ENCODE measurements at places on chromosomes 16 and 17. TPM values are rescaled to one million over a fixed set of nuclear protein-coding genes. Genes with fewer than 3 reads are reported as not detected.

- H3K4me1 ChIP-seq: peaks cover 19% of the 10 kb centered on the region
- H3K27me3 ChIP-seq: no peaks in the 10 kb centered on the region
- no peak overlapping the region for H3K4me3 ChIP-seq
- DNase-seq: no peak
- H3K27ac ChIP-seq: no peak overlapping the region
Observed at GRCh38 chr16:87948119-87948545, 3.1 kb upstream of the BANP start.

DNA sequence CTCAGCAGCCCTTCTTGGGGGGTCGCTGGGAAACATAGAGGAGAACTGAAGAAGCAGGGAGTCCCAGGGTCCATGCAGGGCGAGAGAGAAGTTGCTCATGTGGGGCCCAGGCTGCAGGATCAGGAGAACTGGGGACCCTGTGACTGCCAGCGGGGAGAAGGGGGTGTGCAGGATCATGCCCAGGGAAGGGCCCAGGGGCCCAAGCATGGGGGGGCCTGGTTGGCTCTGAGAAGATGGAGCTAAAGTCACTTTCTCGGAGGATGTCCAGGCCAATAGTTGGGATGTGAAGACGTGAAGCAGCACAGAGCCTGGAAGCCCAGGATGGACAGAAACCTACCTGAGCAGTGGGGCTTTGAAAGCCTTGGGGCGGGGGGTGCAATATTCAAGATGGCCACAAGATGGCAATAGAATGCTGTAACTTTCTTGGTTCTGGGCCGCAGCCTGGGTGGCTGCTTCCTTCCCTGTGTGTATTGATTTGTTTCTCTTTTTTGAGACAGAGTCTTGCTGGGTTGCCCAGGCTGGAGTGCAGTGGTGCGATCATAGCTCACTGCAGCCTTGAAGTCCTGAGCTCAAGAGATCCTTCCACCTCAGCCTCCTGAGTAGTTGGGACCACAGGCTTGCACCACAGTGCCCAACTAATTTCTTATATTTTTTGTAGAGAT, 3.4 kb downstream of the STH start:
- H3K27me3 ChIP-seq: no peaks in the 10 kb centered on the region
- no peaks in the 10 kb centered on the region for H3K36me3 ChIP-seq
- H3K4me3 ChIP-seq: no peak overlapping the region
- peaks cover 12% of the 10 kb centered on the region for H3K4me1 ChIP-seq
- no peak overlapping the region for H3K27ac ChIP-seq

- no peak overlapping the region for H3K27ac ChIP-seq
- H3K27me3 ChIP-seq: no peaks in the 10 kb centered on the region
- DNase-seq: no peak
- H3K36me3 ChIP-seq: no peaks in the 10 kb centered on the region
- H3K4me3 ChIP-seq: no peak overlapping the region
Observed at GRCh38 chr16:85607796-85608514, 5.2 kb upstream of the GSE1 start.

- H3K36me3 ChIP-seq: peaks cover 66% of the 10 kb centered on the region
- DNase-seq: no peak
- no peaks in the 10 kb centered on the region for H3K27me3 ChIP-seq
- no peak overlapping the region for H3K27ac ChIP-seq
Observed at GRCh38 chr17:62032480-62032879, 32.6 kb downstream of the MED13 start.

DNA sequence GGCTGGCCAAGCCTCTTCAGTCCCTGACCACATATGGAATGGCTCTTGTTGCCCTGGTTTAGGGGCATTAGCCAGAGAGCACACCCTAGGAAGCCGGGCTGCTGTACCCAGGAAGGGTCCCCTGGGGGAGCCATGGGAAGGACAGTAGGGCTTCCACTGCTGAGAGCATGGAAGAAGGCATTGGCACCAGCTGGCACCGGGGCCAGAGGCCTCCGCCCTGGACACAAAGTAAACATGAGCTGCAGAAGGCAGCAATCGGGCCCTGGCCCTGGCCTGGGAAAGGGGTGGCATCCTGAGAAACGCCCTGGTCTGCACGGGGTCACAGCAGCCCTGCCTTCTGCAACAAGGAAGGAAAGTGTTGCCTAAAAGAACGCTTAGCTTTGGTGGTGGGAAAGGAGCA, 49.4 kb downstream of the VAC14 start:
- no peaks in the 10 kb centered on the region for H3K27me3 ChIP-seq
- no peak overlapping the region for H3K4me3 ChIP-seq
- peaks cover 23% of the 10 kb centered on the region for H3K4me1 ChIP-seq
- no peaks in the 10 kb centered on the region for H3K36me3 ChIP-seq
- DNase-seq: no peak
- no peak overlapping the region for H3K27ac ChIP-seq

DNA sequence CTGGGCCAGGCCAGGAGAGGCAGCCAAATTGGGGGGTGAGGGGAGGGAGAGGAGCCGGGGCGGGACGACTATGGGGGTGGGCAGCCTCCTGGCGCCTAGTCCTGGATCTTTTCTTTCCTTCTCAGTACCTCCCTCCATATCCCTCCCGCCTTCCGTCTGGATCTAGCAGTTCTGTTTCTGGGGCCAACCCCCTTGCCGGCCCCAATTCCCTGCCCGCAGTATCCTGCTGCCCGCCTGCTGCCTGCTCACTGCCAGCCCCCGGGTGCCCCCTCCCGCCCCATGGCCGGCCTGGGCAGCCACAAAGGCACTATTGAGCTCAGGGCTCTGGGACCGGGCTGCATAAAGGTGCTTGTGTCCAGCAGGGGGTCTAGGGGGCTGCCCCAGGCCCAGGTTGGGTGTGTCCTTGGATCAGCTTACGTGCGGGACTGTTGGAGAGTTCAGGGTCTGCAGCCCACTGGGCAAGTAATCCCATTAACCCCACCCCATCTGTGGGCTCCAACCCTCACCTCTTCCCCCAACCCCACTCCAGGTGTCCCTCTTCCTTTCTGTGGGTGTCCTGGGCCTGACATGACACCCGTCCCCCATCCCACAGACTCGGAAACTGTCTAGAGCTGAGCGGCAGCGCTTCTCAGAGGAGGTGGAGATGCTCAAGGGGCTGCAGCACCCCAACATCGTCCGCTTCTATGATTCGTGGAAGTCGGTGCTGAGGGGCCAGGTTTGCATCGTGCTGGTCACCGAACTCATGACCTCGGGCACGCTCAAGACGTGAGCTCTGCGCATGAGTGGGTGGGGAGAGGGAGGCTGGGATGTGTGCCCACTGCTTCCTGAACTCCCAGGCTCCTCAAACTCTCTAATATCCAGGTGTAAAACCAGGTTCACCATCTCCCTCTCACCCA, 2.0 kb downstream of the WNK4 start:
- H3K27me3 ChIP-seq: no peaks in the 10 kb centered on the region
- H3K4me1 ChIP-seq: peaks cover 32% of the 10 kb centered on the region
- H3K4me3 ChIP-seq: peak overlapping the region; percentile 99
- peak overlapping the region; percentile 89 for H3K27ac ChIP-seq
- H3K36me3 ChIP-seq: peaks cover 23% of the 10 kb centered on the region
- DNase-seq: peak; percentile 35

GRCh38 chr16:72226136-72226535, 54.2 kb upstream of the PMFBP1 start:
- no peak overlapping the region for H3K4me3 ChIP-seq
- no peaks in the 10 kb centered on the region for H3K36me3 ChIP-seq
- no peaks in the 10 kb centered on the region for H3K27me3 ChIP-seq
- no peak for DNase-seq
- no peaks in the 10 kb centered on the region for H3K4me1 ChIP-seq

DNA sequence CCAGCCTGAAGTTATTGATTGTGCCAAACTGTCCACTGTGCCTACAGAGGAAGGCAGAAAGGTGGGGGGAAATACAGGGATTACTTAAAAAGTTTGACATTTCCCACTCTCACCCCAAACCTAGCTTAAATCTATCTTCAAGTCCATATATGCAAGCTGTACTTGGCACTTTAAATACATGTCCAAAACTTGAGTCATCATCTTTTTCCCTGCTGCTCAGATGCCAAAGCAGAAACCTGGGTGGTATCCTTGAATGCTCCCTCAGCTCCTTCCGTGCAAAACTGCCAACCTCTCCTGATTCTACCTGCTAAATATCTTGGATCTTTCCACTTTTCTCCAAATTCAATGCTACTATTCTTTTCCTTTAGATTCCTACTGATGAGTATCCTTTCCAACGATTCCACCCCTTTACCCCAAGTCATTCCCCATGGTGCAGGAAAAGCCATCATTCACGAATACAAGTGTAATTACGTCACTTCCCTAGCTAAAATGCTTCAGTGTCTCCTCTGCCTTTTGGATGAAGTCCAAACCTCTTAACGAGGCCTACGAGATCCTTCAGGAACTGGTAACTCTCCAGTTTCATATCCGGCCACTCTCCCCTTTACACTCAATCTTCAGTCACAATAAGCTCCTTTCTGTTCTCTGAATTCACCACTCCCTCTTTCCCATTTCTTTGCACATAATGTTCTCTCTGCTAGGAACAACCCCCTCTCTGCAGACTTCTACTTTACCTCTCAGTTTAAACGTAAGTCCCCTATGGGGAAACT, 9.3 kb downstream of the BECN1 start:
- no peak overlapping the region for H3K4me3 ChIP-seq
- peaks cover 39% of the 10 kb centered on the region for H3K36me3 ChIP-seq
- H3K4me1 ChIP-seq: no peaks in the 10 kb centered on the region
- DNase-seq: no peak
- H3K27ac ChIP-seq: no peak overlapping the region

DNA sequence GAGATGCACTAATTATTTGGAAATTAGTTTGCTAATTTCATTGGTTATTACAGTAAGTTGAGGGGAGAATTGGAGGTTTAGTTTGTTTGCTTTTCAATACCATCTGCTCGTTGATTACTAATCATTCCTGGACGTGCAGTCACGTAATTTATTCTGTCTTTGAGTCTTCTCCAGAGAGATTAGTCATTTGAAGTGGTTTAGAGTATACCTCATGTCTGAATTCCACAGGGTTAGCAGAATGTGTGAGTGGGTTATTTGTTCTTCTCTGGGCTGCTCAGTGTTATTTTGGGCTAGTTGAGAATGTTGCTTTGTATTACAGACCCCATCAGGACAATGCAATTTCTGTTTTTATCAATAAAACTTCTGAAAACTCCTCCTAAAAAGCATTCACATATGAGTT, 265.0 kb downstream of the RBFOX1 start:
- H3K4me3 ChIP-seq: no peak overlapping the region
- no peak overlapping the region for H3K27ac ChIP-seq
- no peak for DNase-seq
- H3K4me1 ChIP-seq: no peaks in the 10 kb centered on the region
- H3K36me3 ChIP-seq: no peaks in the 10 kb centered on the region
- no peaks in the 10 kb centered on the region for H3K27me3 ChIP-seq

DNA sequence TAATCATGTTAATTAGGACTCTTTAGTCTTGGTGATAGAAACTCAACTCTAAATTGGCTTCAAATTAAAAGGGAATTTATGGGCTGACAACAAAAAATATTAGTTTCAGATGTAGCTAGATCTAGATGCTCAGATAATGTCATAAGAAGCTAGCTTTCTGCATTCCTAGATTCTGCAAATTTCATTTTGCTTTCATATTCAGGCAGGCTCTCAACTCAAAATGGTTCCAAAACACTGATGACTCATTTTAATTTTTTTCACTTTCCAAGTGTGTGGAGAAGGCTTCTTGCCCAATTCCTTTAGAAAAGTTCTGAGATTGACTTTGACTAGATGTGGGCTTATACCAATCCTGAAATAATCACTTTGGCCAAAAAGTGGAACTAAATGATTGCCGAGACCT, 236.7 kb upstream of the GOT2 start:
- H3K27ac ChIP-seq: no peak overlapping the region
- no peaks in the 10 kb centered on the region for H3K36me3 ChIP-seq
- no peak for DNase-seq

DNA sequence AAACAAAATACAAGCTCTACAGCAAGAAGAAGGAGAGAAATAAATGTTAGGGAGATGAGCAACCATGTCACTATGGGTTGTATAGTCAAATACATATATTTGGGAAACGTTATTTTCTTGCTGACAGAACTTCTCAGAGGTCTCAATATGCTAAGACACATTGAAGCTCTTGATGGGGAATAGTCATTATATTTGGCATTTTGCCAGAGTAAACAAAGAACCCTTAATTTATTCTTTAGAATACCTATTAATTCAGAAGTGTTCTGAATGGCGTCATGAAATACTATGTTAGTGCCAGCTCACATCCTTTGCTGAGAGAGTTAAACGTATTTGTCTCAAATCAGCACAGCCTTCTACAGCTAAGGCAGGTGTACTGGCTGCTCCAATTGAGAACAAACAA, 458.9 kb downstream of the CDH13 start:
- H3K4me1 ChIP-seq: no peaks in the 10 kb centered on the region
- H3K4me3 ChIP-seq: no peak overlapping the region
- no peaks in the 10 kb centered on the region for H3K36me3 ChIP-seq

DNA sequence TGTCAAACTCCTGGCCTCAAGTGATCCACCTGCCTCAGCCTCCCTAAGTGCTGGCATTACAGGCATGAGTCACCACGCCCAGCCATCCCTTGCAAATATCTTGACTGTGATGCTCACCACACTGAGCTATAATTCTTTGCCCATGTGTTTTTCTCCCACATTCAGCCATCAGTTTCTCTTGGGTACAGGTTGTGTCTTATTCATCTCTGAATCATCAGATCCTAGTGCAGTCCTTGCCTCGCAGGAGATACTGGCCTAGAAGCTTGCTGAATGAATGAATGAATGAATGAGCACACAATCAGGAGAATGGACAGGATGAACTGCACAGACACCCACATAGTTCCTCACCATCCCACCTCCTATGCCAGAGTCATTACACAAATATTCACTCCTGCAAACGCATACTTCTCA, 24.4 kb upstream of the ETV4 start:
- peaks cover 11% of the 10 kb centered on the region for H3K4me1 ChIP-seq
- H3K27ac ChIP-seq: no peak overlapping the region
- no peaks in the 10 kb centered on the region for H3K36me3 ChIP-seq
- DNase-seq: peak; percentile 91
- H3K27me3 ChIP-seq: no peaks in the 10 kb centered on the region
- H3K4me3 ChIP-seq: no peak overlapping the region

DNA sequence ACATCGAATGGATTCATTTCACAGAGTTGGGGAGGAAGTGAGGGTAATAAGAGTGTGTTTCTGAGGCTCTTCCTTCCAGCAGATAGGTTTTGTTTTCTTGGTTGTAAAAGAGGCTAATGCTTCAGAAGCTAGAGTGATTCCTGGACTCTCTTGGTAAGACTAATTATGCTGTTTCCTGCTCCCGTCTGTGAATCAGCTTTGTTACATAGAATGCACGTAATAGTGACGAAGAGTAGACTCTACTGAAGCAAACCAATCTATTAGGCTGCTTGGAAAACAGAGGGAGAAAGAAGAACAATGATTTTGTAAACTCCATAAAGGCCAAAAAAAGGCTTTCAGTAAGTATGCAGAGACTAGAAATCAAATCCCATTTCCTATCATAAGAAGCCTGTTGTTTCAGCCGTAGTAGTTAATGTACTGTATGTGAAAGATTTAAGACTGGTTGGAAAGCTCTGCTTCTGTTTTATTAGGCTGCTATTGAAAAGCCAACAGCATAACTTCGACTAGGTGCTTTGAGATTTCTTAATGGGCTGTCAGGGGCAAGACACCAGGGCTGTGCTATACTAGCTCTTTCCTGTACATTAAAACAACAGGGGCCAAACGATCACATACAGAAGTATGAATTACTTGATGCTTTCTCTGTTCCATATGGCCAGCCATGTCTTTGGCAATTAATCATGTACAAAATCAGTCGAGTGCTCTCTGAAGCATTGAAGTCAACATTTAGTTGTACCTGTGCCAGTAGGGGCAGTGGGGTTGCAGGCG, 219.0 kb downstream of the FTO start:
- no peaks in the 10 kb centered on the region for H3K27me3 ChIP-seq
- H3K36me3 ChIP-seq: no peaks in the 10 kb centered on the region
- no peak overlapping the region for H3K27ac ChIP-seq
- no peaks in the 10 kb centered on the region for H3K4me1 ChIP-seq
- no peak overlapping the region for H3K4me3 ChIP-seq

The CBFA2T3 gene
- total RNA-seq: not detected

The CDH3 gene
- 109 TPM for total RNA-seq
